ENCODE measurements at places on chromosomes 4 and X.

DNA sequence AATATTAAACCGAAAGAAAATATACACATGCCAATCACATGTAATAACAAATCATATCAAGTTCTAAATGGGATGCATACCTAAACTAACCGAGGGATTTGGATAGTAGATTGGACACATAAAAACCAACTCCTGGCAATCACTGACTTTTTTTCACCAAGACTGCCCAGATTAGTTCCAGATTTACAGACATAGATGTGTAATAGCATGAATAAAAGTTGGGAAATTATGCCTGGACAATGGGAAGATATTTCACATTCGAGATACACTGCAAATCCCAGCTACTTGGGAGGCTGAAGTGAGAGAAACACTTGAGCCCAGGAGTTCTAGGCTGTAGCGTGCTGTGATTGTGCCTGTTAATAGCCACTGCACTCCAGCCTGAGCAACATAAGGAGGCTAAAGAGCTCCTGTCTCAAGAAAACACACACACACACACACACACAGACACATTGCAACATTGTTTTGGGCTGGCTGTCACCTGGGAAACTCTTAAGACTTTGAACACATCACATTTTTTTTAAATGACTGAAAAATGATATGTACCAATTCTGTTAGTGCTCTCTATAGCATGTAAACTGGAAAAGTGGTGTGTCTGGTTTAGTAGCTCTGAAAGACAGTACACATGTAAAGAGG lies 5.7 kb downstream of the RAB40A start:
- no peak for DNase-seq

DNA sequence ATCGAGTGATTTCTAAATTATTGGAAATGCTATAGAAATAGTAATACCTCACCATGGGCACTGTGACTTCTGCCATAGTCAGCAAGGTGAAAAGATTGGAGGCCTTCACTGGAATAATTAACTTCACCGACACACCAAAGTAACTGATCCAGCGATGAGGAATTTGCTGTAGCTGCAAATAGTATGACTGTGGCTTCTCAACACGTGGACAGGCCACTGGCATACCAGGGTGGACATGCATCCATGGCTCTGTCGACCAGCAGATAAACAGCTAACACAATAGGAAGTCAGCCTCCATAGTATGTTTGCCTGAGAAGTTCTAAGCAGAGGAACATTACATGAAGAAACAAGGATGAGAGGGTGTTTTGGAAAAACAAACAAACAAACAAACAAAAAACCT lies 10.9 kb upstream of the FAT4 start:
- no peak for DNase-seq

GRCh38 chr4:165631912-165632311 lies 241.1 kb upstream of the TLL1 start:
- DNase-seq = peak; percentile 67

- DNase-seq = no peak
These were observed 1548.7 kb downstream of the RPA4 start for GRCh38 chrX:98432413-98432812.

GRCh38 chrX:42803320-42803719 lies 25.4 kb upstream of the PPP1R2C start:
- no peak for DNase-seq

- no peak for DNase-seq
These were observed 39.2 kb downstream of the AFAP1 start for GRCh38 chr4:7900334-7900909.

- DNase-seq = no peak
These were observed 5.2 kb downstream of the NHS start for GRCh38 chrX:17380221-17380620.

- no peak for DNase-seq
These were observed 83.2 kb downstream of the GALNTL6 start for GRCh38 chr4:171896426-171896825.

DNA sequence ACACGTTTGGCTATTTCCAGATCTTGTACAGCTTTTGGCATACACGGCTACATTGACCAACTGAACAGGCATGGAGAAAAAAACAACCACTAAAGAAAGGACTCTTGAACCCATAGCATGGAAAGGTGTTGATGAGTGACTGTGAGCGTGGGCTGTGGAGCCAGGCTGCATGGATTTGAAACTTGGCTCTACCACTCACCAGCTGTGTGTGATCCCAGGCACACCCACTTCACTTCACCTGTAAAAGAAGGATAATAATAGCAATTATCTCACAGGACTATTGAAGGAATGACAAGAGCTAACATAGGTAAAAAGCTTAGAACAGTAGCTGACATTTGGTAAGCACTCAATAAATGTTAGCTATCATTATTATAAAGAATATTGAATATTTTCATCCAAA lies 301.7 kb upstream of the CPEB2 start:
- DNase-seq = peak; percentile 46

DNA sequence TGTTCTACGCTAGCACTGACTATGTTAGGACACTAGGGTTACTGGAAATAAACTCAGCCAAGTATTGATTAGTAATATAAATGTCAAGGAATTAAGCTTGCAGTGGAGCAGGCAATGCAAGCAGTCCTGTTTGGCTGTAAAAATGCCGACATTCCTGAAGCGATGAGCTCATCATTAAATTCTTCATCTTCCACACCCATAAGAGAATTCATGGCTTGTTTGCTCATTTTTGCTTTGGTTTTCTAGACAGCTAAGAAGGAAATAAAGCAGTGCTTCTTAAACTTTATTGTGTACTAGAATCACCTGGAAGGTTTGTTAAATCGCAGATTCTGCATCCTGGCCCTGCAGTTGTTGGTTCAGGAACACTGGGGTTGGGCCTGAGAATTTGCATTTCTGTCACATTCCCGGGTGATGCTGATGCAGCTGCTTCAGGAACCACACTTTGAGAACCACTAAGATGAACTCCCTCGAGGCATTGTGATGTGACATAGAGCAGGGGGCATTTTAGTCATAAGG lies 17.8 kb downstream of the ANXA3 start:
- DNase-seq = no peak

GRCh38 chr4:124868495-124868894 lies 156.0 kb upstream of the ANKRD50 start:
- no peak for DNase-seq

- no peak for DNase-seq
These were observed 867.3 kb downstream of the RPA4 start for GRCh38 chrX:97751016-97751415.

DNA sequence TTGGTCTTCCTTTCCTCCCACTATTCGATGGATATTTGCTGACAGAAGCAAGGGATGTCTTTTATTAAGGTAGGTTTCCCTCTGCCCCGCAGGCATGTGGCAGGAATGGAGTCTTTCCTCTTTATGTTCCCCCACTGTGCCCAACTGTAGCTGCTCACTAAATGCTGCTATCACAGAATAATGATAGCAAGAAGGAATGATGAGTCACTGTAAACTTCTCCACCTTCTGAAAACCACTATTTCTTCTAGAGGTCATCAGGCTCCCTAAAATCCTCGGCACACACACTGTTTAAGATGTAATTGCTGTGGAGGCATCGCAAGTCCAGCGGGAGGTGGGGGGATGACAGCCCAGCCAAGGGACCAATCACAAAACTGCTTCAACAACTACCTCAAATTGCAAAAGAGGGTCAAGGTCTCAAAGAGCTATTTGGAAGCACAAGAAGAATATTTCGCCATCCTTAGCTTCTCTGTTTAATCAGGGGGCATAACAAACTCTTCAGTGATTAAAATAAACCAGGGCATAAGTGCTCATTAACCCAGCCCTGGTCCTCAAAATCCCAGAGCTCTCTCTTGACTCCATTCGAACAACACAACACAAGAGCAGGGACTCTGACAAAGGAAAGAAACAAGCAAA lies 13.9 kb downstream of the QDPR start:
- no peak for DNase-seq

DNA sequence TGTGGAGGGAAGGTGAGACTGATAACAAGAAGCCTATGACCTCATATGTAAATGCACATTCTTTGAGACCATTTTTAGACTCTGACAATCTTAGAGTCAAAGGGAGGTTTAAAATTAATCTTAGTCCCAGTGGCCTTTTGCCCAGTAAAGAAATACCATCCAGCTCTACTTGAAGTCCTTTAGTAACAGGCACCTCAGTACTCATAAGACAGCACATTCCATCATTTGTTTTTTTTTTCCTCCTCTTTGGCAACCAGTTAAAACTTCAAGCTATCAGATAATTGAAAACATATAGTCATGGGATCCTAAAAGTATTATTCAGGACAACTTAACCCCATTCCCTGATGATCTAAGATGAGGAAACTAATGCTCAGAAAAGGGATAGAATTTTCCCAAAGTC lies 4.6 kb downstream of the EDA2R start:
- no peak for DNase-seq

- no peak for DNase-seq
These were observed 93.3 kb downstream of the CCSER1 start for GRCh38 chr4:90220459-90220858.

DNA sequence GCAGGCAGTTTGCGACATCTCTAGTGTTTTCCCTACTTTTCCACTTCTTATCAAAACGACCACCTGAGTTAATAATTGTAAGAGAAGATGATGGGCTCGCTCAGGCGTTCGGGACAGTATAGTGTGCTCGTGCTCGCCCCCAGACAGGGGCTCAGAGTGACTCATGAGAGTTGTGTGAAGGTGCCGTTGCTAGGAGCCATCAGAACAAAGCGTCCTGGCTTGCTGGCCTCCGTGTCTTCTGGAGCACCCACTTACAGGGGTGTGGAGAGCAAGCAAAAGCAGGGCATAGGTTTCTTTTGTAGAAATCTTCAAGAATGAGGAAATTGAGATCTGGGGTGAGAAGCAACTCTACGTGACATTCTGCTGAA lies 73.0 kb upstream of the ADGRG2 start:
- no peak for DNase-seq

DNA sequence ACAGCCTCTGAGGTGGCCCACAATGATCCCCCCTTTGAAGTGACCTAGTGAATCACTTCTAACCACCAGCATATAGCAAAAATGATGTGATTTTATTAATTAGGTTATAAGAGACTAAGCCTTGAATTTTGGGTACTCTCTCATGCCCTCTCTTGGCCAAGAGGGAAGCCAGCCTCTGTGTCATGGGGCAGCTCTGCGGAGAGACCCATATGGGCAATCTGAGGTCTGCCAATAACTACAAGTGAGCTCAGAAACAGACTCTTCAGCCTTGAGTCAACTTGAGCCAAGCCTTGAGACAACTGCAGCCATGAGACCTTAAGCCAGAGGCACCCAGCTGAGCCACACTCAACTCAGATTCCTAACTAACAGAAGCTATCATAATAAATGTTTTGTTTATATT lies 45.7 kb downstream of the MANBA start:
- DNase-seq = no peak

- no peak for DNase-seq
These were observed 63.1 kb downstream of the ANXA5 start for GRCh38 chr4:121633653-121634052.

DNA sequence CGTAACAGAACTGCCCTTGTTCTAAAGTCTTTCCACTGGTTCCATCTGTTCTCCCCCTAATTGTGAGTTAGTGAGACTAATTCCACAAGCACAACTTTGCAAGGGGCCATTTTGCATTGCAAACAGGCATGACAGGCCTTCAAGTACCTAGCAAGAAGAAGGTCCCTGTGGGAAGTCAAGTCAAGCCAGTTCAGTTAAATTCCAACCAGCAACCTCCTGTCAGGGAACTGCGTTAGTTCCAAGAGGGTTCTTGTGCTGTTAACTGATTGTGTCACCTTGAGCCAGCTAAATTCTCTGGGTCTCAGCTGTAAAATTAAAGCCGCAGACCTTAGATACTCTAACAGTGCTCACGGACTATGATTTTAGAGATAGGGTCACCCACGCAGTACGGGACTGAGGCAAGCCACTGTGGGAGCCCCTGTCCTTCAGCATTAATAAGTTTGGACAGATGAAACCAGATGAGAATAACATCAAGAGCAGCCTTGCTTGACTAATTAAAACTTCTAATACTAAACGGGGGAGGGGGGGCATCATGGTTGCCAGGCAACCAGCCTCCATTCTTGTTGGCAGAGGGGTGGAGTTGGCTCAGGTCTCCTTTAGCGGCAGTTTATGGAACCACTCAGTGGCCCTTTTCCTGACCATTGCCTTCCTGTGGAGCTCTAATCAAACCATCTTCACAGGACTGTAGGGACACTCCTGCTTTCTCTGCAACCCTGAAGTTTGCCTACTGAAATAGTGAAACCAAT lies 24.1 kb upstream of the TMEM150C start:
- DNase-seq = no peak

- no peak for DNase-seq
These were observed 138.0 kb upstream of the USP9X start for GRCh38 chrX:40947276-40947675.

- no peak for DNase-seq
These were observed 53.1 kb upstream of the SPRY1 start for GRCh38 chr4:123343400-123344041.

GRCh38 chr4:181971411-181971810 lies 271.8 kb upstream of the TENM3 start:
- DNase-seq = no peak

- DNase-seq = peak; percentile 12
These were observed 7.9 kb upstream of the SLC25A43 start for GRCh38 chrX:119391279-119391678.

DNA sequence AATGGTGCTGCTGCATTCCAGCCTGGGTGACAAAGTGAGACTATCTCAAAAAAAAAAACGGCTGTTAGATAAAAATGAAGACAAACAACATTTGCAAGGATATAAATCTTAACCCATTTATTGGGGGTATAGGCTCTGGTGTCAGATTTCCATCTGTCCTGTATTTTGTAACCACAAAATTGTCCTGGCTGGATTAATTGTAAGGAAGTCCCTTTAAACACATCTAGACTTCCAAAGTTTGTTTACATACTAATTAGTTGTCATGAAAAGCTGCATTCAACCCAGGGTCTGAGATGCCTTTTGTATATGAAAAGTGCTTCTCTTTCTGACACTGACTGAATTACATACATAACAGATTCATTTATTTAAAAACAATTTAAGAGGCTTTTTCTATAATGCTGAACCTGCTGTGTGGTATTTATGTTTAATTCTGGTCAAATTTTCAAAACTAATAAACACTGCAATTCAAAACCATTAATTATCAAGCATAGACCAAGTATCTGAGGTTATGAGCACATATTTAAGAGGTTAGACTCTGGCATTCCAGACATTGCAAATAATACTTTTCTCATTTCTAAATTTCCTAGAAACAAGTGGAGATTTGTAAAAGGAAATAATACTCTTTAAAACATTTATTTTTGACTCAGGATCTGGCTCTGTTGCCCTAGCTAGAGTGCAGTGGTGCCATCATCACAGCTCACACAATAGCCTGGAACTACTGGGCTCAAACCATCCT lies 17.5 kb upstream of the UGDH start:
- DNase-seq = peak; percentile 51

DNA sequence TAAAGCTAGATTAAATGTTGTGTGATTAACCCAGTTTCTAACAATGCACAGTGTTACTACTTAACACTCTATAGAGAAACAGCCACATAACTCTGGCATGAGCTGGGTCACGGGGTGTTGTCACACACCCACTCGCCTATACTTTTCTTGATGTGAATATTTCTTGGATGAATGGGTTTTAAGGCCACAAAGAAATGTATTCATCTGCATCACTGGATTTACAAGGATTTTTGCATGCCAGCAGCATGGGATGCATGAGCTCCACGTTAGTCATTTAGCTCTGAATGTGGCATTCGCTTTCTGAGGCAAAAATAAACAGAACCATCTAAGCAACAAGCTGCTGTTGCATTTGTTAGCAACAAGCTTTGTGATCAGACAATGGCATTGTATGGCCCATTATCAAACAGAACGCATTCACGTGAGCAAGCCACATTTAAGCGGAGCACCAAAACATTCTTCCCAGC lies 89.7 kb downstream of the LRP2BP start:
- DNase-seq = no peak

Data from NCI-H774 (cell line).